ENCODE measurements at places on chromosomes 4 and X.

DNA sequence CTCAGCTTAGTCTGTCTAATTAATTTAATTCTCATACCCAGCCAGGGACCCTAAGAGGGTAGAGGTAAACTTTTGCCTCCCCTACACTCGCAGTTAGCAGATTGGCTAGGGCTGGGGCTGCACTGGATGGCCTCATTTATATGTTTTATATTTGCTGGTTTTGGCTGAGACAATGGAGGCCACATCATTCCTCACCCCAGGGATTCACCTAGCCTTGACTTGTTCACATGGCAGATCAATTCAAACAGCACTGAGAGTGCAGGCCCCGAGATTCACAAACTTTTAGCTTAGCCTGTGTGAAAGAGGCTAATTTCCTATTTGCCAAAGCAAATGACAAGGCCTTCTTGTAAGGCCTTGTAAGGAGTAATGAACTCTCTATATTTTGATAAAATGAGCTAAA is 844.4 kb downstream of the ARAP2 start:
- DNase-seq, result no peak

DNA sequence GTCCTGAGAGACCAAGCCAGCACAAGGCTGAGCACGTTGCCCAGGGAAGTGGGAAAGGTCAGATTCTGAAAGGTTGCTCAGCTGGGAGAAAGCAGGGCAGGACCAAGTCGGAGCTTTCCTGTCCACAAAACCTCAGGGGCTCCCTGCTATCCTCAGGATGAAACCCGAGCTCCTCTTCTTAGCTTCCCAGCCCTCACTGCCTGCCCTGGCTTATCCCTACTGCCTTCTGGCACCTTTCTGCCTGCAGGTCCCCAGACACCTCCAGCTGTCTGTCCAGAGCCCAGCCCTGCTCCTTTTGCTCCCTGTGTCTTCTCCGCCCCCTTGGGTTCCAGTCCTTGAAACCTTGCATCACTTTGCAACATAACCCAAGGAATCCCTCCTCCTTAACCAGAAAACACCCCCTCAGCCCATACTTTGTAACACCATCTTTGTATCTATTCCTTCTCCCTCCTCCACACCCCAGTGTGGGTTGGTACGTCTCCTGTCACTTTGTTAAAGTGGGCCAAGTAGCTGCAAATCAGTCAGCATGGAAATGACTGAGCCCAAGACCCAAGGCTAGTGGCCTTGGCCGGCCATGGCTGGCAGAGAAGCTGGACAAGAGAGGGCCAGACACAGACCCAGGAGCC is 20.0 kb upstream of the PRRG3 start:
- DNase-seq, result no peak

GRCh38 chr4:36439556-36439955 is 158.1 kb downstream of the DTHD1 start:
- no peak for DNase-seq

- peak; percentile 2 for DNase-seq
Measured at GRCh38 chrX:16870862-16871815, 977 bp upstream of the RBBP7 start.

DNA sequence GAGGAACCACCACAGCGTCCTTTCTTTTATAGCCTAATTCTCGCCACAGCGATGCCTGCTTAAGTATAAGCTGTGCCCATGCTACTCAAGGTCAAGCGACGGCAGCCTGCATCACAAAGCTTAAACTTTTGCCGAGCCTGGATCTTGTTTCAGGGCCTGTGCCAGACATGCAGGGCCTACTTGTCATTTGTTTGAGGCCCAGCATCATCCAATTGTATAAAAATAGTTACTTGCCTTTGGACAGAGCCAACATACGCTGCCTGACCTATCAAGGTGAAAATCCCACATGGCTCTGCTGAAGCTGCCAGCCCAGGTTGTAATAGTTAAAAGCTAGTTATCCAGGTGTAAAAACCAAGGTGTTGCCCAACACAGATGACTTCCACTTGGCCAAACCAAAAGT is 107.1 kb downstream of the TMEM131L start:
- DNase-seq, result no peak

- DNase-seq, result peak; percentile 45
Measured at GRCh38 chrX:30910124-30910860, 21.2 kb upstream of the TAB3 start.

- DNase-seq, result no peak
Measured at GRCh38 chr4:5166377-5166776, 115.1 kb downstream of the STK32B start.

DNA sequence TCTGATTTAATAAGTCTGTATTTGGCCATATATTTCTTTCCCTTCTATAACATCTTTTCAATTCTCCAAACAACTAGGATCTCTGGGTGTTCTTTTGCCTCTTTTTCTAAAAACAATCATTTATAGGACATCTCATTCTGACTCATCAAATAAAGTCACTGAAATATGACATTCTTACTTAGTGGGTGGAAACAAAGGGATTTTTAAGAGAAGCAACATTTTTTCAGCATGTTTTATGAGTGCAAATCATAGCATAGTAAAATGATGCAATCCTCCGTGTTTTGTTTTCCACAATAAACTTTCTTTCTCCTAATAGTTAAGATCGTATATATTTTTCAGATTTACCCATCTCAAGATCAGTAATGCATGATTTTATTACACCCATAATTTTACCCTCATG is 179.8 kb downstream of the SPCS3 start:
- DNase-seq, result no peak

- no peak for DNase-seq
Measured at GRCh38 chr4:156390599-156391324, 437.1 kb upstream of the CTSO start.

DNA sequence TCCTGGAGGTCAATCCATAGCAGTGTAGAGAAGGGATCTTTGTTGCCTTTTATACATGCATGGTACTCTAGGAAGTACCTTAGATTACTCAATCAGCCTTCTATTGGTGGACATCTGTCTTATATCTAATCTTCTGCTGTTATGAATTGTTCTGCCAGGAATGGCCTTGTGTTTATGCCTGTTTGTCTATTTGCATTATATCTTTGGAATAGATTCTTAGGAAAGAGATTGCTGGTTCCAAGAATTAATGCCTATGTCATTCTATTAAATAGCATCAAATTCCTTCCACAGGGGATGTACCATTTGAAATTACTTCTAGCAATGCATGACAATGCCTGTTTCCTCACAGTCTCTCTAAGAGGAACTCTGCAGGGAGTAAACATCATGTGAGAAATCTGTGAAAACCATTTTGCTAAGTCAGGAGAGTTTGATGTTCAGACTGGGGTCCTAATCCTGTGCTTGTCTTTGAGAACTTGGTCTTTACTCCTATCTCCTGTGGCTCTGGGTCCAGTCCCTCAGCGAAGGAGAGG is 42.5 kb downstream of the BEX3 start:
- DNase-seq, result no peak

- DNase-seq, result no peak
Measured at GRCh38 chr4:38930707-38931106, 63.1 kb downstream of the FAM114A1 start.

DNA sequence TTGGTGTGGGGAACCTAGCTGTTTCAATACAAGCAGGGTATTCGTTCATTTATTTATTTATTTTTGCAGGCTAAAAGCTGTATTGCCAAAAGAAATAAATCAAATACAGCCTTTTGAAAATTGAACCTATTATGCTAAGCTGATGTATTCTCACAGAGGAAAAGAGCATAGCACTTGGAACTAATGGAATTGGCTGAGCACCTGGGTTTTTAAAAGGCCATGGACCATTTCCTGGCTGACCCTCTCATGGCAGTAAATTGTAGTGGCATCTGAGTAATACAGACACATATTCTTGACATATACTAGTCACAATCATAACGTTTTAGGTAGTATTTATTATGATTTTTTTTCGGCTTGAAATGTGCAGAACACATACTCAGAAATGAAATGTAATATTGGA is 71.8 kb upstream of the ALG13 start:
- no peak for DNase-seq

GRCh38 chrX:9604111-9604907 is 139.5 kb downstream of the TBL1X start:
- DNase-seq, result no peak

- no peak for DNase-seq
Measured at GRCh38 chr4:172035562-172035961, 222.4 kb downstream of the GALNTL6 start.

DNA sequence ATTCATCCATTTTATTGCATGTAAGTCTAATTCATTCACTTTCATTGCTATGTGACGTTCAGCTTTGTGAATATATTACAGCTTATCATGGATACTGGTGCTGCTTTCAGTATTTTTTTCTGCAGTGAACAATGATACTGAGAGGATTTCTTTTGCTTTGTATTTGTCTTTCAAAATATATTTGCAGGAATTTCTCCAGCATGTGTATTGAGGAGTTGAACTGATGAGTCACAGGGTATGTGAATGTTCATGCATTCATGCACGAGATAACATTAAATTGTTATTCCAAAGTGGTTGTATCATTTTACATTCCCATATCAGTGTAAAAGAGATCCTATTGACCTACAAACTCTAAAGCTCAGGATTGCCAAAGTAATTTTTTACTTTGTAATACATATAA is 283.8 kb upstream of the ARSJ start:
- DNase-seq, result no peak

GRCh38 chr4:38004062-38004461 is 43.9 kb downstream of the PTTG2 start:
- no peak for DNase-seq

- no peak for DNase-seq
Measured at GRCh38 chr4:81102107-81102506, 71.6 kb downstream of the BMP3 start.

DNA sequence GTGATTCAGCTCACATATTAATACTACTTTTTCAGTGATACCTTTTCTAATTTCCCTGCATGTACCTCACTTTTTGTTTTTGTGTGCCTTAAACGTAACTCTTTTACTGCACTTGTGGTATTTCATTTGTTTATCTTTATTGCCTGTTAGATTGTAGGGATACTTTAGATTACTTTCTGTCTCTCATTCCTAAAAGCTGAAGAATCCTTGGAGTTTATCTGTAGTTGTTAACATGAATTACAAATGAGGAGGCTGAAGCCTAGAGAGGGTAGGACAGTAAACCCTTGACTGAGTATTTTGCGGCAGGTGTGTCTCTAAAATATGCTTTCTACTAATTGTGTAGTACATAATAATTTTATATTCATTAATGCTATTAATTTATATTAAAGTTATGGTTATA is 34.9 kb downstream of the BMP2K start:
- DNase-seq, result no peak

DNA sequence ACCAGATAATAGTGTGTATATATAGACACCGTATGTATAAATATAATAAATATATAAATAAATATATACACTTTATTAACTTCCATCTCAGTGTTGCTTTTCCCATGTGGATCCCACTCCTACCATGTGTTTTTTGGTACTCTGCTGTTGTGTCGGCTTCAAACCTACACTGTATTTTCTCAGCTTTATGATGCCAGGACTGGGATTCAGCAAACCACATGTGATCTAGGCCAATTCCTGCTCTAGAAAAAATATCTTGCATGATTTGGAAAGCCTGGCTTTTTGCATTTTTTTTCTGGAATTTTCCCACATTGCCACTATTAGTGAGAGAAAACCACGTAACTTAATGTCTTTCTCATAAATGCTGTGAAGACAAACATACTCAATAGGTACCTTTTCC is 55.8 kb downstream of the POLR2B start:
- DNase-seq, result no peak

- DNase-seq, result no peak
Measured at GRCh38 chr4:79598214-79598613, 190.2 kb upstream of the GK2 start.

GRCh38 chr4:8147231-8147970 is 11.2 kb downstream of the ABLIM2 start:
- no peak for DNase-seq

DNA sequence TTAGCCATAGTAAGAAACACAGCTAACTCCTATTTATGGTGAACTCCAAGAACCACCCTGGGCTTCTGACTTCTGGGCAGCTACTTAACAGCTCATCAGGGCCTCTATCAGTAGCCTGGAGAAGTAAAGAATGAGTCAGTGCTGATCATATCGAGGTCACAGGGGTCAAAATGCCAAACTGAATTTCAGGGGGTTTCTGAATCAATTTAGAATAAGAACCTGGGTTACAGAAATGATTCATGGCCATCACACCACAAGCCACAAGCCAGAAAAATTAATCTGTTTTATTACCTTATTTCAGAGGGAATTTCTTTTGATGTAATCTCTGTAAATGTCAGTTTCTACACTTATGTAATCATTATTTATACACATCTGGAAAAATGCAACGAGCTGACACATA is 64.4 kb downstream of the CHST7 start:
- no peak for DNase-seq

- DNase-seq, result peak; percentile 95
Measured at GRCh38 chr4:11480683-11481082, 52.0 kb upstream of the HS3ST1 start.

- DNase-seq, result no peak
Measured at GRCh38 chr4:3688018-3688998, 77.9 kb upstream of the ADRA2C start.

DNA sequence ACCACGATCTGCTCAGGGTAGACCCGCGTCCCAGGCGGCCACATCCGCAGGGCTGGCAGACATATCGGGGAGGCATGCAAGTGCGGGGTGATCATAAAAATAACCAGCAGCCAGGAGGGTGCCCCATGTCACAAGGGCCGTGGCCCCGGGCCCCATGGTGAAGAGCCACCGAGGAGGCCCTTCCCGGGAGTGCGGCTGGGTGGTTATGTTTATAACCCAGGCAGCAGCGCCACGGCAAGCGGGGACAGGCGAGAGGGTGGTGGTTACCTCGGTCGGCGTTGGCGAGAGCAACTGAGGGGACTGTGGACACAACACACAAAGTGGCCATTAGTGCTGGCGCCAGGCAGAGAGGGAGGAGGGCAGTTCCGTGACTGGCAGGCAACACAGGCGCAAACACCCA is 92.7 kb upstream of the AFAP1 start:
- DNase-seq, result no peak

DNA sequence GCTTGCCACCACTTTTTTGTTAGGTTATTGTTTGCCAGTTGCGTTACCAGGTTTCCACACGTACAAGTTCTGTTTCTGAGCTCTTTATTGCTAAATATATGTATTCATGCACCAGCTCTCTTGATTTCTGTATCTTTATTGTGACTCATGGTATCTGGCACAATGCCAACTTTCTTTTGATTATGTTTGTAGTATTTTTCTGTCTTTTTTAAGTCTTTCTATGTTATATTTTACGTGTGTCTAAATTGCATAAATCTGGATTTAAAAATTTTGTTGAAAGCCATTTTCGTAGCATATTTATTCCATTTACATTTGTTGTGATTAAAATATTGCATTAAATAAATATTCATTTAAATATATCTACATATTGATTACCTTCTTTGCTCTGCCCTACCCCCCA is 73.8 kb downstream of the KDM6A start:
- DNase-seq, result no peak
